IMR-90 (cell line): ENCODE measurements at places on chromosomes 12 and 14. TPM values are rescaled to one million over a fixed set of nuclear protein-coding genes. Genes with fewer than 3 reads are reported as not detected.

Gene PYGL
- total RNA-seq = 70.4 and 73.0 TPM in 2 replicates

Gene RNASE1
- not detected in 2 replicates for total RNA-seq

Gene FAM234B
- total RNA-seq = 6.7 and 8.6 TPM in 2 replicates

Gene PPP1R36
- 0.28 and 0.54 TPM in 2 replicates for total RNA-seq

Gene KIF26A
- total RNA-seq = not detected in 2 replicates

Gene NDRG2
- total RNA-seq = 0.36 and 0.56 TPM in 2 replicates

Gene P2RX2
- not detected in 2 replicates for total RNA-seq

Gene PIP4K2C
- 12.5 and 14.4 TPM in 2 replicates for total RNA-seq

Gene C12orf50
- total RNA-seq = not detected in 2 replicates

Gene ASPG
- total RNA-seq = not detected in 2 replicates

Gene NGB
- total RNA-seq = not detected in 2 replicates

Gene GSG1
- 2.5 and 2.9 TPM in 2 replicates for total RNA-seq

- peak; percentile 60 for DNase-seq
Measured at GRCh38 chr12:95701275-95701674, 89.3 kb downstream of the NTN4 start.

- no peak for DNase-seq
Measured at GRCh38 chr12:15732341-15733061, 56.7 kb downstream of the EPS8 start.

DNA sequence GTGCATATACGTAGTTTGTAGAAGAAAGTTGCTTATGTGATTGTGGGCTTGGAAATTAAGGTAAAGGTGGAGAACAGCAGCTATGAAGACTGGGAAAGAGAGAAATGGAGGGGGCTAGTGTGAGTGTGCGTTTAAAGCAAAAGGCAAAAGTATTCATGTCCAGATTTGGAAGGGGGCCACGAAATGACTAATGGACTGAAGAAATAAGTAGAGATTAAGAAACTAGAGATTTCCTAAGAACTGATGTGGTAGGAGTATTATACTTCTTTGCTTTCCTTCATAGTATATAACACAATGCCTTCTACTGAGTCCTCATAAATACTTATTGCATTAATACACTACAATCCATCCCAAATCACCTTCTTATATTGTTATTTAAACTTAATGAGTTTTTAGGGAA, 298.6 kb upstream of the NOVA1 start:
- peak; percentile 3 for DNase-seq

GRCh38 chr14:95683793-95684192, 2.4 kb upstream of the TCL1B start:
- no peak for DNase-seq

DNA sequence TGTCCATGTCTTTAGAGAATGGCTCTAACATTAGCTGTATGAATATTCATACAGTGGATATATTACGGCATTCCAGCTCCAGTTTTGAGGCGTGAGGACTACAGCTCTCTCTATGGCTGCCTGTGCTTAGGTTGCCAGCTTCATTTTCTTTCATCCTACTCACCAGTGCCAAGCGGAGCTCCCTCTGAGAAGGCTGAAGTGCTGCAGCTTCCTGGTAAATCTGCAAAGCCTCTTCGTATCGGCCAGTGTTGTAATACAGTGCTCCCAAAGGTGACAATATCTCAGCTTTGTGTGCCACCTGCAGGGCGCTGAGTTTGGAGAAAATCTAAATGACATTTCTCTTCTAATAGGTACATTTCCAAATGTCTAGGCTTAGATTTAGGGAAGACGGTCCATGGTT, 19.8 kb upstream of the OVCH1 start:
- DNase-seq = no peak

DNA sequence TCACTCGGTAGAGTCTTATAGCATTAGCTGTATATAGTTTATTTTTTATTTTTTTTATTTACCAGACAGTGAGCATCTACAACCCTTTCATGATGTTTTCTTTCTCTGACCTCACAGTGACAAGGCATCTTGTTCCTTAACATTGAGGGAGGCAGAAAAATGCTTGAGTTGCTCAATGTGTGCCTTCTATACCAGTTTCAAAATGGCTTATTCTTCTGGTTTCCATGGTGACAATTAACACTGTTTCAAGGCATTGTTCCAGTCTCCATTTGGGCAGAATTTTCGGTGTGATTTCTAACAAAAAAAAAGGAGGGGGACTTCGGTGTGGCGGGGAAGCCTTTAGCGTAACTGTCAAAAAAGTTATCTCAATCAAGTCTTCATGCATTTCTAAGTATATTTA, 209.7 kb upstream of the NPAS3 start:
- no peak for DNase-seq

DNA sequence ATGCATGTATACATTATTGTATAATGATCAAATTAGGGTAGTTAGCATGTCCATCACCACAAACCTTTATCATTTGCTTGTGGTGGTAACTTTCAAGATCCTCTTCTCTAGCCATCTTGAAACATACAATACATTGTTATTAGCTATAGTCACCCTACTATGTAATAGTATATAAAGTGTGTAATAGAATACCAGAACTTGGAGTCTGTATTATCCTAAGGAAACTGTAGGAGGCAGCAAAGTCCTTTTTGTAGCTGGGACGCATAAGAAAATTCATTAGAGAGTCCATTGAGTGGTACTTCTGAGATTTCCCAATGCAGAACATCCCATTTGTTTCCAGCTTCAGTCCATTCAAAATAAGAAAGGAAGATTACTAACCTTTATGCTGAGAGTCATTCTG, 325.9 kb upstream of the LRFN5 start:
- DNase-seq = no peak

DNA sequence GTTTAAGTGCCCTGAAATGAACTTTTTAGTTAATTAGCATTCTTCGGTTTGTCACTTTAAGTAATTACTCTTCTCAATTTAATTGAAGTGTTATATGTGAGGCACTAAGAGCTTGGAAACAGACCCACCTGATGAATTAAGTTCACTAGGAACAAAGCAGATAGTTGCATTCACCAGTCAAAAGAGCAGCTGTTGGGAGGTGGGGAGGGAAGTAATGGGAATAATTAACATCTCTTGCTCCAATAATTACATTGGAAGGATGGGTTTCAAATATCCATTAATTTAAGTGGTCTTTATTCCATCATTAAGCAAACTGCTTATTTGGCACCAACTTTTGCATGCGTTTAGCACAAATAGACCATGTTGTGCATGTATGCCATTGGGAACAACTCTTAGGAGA, 667.2 kb downstream of the GALC start:
- no peak for DNase-seq

DNA sequence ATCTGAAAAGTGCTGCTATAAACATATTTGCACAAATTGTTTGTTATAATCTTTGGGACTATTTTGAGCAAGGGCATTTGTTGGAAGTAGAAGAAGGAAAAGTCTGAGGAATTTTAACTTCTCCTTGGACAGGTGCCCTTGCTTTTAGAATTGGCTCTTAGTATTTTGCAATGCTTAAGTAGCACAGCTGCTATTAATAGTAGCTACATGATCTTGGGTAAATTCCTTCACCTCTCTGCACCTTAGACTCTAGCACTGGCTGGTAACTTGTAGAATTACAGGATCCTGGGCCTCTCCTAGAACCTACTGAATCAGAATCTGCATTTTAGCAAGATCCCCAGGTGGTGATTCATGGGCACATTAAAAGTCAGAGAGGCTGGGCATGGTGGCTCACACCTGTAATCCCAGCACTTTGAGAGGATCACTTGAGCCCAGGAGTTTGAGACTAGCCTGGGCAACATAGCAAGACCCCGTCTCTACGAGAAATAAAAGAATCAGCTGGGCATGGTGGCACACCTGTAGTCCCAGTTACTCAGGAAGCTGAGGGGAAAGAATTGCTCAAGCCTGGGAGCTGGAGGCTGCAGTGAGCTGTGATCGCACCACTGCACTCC, 10.8 kb upstream of the TMEM120B start:
- DNase-seq = no peak

- no peak for DNase-seq
Measured at GRCh38 chr14:58665773-58666500, 28.2 kb downstream of the DACT1 start.

DNA sequence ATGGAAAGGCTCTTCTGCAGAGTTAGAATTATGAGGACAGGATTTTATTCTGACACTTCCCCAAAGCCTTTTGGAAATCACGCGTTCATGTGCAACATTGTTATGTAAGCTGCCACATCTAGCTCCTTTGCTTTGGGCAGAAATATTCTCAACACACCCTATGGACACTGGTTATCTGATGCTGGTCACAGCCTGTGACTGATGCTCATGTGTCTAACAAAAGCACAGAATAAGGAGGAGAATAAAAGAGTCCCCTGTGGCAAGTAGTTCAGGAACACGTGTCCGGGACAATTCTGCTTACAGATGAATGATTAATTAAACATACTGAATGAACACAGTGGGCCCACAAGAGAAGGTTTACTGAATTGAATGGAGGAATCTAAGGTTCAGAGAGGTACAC, 22.1 kb downstream of the FOXN3 start:
- no peak for DNase-seq

GRCh38 chr14:103101963-103102688, 7.6 kb downstream of the EXOC3L4 start:
- no peak for DNase-seq

GRCh38 chr14:96567289-96567899, 65.2 kb downstream of the PAPOLA start:
- DNase-seq = peak; percentile 50

- DNase-seq = peak; percentile 78
Measured at GRCh38 chr12:48815126-48816110, 2.9 kb upstream of the CACNB3 start.

GRCh38 chr12:51797301-51797700, 51.2 kb downstream of the FIGNL2 start:
- no peak for DNase-seq

DNA sequence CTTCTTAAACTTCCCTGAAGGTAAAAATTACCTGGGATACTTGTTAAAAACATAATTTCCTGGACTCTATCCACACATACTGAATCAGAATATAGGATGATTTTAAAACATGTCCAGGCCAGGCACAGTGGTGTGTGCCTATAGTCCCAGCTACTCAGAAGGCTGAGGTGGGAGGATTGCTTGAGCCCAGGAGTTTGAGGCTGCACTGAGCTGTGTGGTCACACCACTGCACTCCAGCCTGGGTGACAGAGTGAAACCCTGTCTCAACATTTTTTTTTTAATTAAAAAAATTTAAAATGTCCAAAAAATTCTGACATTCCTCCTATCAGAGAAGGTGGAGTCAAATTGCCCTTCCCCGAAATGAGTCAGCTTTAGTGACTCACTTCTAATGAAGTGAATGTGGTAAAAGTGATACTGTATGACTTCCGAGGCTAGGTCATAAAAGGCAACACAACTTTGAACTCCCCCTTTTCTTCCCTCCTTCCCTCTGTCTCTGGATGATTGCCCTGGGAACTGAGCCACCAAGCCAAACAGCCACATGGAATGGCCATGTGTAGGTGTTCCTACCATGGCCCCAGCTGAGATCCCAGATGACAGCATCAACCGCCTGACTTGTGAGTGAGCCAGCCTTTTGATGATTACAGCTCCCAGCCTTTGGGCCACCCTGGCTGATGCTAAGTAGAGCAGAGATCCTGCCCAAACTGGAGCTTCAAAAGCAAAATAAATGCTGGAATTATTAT, 36.3 kb downstream of the LIMA1 start:
- DNase-seq = peak; percentile 99

DNA sequence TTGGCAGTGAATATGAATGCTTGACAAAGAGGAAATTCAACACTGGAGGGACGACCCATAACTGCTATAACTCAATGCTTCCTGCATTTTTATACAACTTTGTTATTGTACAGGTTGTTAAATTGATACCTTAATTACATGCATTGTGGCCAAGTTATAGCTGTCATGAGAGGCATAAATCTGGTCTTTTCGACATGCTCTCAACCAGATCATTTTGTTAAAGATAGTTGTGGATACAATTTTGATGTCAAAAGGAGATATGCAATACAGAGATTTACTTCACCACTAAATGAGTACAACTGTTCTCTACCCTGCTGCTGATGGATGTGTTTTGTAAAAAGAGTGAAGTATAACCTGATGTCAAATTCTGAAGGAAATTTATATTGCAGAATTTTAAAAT, 946.0 kb downstream of the GALC start:
- no peak for DNase-seq

GRCh38 chr12:81896771-81897170, 137.6 kb upstream of the PPFIA2 start:
- DNase-seq = no peak

- DNase-seq = peak; percentile 67
Measured at GRCh38 chr12:69639400-69640016, 28.8 kb upstream of the LRRC10 start.

DNA sequence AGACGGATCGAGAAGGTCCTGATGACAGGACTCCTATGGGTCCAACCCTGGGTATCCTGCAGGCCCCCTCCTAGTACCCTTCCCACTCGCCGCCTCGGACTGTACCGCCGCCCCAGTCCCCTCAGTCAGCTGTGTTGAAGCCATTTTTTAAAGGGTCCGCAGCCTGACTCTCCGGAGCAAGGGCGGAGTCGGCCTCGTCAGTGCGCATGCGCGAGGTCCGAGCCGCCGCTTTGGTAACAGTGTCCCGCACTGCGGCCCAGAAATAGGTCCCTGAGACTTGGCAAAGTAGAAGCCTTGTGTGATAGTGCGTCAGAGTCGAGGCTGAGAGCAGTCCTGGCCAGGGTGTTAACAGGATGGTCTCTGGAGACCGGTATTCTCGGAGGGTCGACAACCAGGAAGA, 769.0 kb upstream of the ALG10B start:
- DNase-seq = no peak

DNA sequence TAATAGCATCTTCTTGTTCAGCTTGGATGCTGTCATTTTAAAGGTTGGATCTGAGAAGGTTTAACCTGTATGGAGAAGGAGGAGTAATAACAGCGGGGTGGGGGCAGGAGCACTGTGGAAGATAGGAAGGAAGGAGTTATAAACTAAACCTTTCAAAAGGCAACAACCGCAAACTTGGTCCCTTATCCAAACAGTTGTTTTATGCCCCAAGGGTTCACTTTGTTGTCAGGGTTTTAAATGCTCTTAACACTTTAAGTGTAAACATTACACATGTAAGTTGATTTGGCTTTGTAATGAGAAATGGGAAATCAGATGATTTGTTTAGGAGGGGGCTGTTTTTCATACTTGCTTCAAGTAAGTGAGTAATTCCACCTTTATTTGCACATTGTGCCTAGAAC, 3.0 kb downstream of the NPAS3 start:
- DNase-seq = no peak

DNA sequence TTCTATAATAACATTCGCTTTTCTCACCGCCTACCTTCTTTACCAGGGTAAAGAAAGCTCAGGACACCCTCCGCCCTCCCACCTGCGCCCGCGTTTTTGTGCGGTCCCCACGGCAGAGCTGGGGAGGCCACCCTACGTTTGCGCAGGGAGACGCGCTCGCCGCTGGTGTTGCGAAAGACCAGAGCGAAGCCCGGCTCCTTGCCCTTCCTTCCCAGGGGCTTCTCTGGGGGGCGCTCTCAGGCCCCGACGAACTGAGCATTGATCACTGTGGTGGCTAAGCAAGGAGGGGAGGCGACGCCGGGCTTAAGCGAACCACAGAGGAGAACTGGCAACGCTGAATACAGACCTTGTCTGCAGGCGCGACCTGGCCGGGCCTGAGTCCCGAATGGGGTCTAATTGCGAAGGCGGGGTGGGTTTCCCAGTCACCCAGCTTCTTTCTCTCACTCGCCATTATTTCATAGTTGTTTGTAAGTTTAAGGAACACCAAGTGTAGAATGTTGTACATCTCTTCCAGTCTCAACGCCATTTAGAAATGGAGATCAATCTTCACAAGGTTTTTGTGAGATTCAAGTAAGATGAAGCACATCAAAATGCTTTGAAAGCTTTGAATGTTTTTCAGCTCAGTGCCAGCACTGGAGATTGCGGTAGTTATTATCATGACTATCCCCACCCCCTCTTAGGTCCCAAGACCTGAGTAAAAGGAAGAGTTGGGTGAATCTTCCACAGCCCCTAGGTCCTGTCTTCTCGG, 1.7 kb upstream of the NKX2-1 start:
- DNase-seq = no peak
